ENCODE measurements at places on chromosomes 13 and 19. TPM values are rescaled to one million over a fixed set of nuclear protein-coding genes. Genes with fewer than 3 reads are reported as not detected.

SIAH3 gene
- total RNA-seq: not detected

CCDC194 gene
- 0.15 TPM for total RNA-seq

PEAK3 gene
- not detected for total RNA-seq

KIR2DL4 gene
- not detected for total RNA-seq

MEIS3 gene
- 61.9 TPM for total RNA-seq

XRCC1 gene
- 21.7 TPM for total RNA-seq

All from smooth muscle cell of trachea (primary cell).